ENCODE measurements at places on chromosomes 12 and 14.

GRCh38 chr12:18992336-18992735 lies 137.2 kb upstream of the PLEKHA5 start:
- DNase-seq, result no peak

DNA sequence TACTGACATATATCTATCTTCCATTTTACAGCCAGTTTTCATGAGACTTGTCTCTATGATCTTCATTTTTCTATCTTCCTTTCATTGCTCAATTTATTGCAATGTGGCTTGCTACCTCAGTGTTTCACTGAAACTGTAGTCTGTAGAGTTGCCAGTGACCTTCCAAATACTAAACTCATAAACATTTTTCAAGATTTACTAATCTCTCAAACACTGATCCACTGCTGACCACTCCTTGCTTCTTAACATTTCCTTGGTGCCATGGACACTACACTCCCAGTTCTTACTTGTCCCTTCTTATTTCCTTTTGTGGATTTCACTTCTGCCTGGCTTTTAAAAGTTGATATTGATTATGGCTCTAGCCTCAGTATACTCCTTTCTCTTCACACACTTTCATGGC lies 95.4 kb upstream of the SLCO1C1 start:
- DNase-seq, result no peak

GRCh38 chr14:21866479-21866878 lies 192.9 kb upstream of the OR4E1 start:
- DNase-seq, result no peak

DNA sequence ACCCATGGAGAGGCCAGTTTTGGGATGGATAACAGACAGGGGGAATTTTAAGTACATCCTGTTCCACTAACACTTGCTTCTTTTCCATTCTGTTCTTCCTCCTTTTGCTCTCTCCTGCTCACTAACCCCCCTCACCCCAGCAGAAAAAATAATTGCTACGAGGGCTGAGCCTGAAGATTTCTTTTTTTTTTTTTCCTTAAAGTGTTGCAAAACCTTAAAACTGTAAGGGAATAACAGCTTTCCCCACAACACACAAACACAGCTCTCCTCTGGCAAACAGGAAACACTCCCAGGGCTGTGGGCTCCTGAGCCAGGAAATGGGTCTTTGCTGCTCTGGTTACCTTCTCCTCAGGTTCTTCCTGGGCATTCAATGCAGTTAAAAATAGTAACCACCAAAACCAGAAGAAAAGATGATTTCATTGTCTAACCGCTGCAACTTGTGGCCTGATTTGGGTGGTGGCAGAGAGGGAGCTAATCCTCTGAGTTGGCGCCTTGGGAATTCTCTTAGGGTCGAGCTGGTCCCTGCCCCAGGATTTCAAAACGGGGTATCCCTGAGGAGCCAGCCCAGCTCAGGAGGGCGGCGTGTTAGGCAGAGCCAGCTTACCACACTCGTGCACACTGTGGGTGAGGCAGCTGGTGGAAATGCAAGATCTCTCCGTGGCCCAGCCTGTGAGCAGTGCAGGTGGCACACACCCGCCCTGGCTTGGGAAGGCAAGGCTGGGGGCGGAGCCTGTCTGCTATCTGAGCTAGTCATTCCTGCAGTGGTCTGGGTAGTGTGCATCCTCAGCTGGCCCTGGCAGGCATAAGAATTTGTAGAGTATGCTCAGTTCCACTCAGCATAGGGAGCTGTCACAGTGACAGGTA lies 17.1 kb upstream of the EMP1 start:
- DNase-seq, result peak; percentile 65

- DNase-seq, result no peak
These were observed 139.5 kb upstream of the SOX5 start for GRCh38 chr12:24088751-24089509.

DNA sequence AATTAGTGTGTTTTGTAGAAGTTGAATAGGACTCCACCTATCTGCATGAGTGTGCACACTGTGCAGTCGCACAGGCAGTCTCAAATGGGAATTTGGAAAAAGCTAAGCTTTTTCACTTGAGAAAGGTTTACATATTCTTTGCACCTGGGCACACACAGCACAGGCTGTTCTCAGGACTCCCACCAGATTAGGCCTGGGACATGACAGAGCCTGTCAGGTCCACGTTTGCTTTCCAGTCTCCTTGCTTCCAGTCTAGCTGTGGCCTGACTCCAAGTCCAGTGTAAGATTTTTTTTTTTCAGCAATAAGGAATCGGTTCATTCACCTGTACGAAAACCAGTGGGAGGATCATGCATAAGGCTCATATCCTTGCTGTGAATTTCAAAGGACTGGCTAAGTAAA lies 181.3 kb downstream of the ZFP36L1 start:
- no peak for DNase-seq

DNA sequence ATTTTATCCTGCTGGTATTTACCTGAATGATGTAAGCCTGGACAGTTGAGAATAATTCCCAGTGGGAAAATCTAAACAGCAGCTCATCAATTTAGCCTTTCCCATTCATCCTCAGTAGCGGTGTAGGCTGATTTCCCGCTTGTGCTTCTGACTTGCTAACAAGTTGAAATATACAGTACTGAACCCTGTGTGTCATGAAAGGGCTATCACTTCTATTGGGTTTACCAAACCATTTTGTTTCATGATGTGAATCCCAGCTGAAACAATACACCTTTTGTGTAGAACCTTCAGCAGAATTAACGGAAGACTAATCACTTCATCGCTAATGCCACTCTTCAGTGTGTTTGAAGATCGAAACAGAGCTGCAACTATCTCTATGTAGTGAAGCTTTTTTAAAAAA lies 88.4 kb downstream of the POLR3B start:
- no peak for DNase-seq

Measured in suppressor macrophage (primary cell).